ENCODE measurements at places on chromosomes 5 and 9. TPM values are rescaled to one million over a fixed set of nuclear protein-coding genes. Genes with fewer than 3 reads are reported as not detected.

The WDR31 gene
- 0.56 TPM for total RNA-seq

DNA sequence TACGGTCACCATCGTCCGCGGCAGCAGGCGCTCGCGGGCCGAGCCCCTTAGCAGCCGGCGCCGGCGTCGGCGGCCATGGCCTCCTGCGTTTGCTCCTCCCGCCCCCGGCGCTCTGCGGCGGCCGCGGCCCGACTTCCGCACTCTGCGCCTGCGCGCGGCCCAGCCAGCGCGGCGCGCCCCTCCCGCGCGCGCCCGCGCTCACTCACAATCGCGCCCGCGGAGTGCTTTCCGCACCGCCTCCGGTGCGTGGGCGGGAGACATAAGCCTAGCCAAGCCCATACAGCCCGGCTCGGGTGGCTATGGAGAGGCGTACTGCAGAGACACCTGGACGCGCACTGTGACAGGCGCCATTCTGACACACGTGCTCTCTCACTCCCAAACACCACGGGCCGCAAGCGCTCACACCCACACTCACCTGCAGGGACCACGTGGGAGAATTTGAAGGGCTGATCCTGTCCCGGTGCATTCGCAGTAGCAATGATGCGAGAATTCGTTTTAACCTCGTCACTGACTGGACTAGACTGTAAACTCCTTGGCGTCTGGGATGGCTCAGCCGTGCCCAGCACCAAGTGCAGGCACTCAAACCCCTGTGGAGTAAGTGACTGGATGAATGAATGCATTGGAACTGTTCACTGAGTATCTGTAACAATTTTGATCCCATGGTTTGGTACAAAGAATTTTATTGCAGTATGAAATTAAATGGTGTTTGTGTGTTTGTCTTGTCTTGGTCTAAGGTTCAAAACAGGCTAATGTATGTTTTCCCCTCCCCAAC, at the start of gene RNF145:
RNF145 (minus strand) TSS at position 116 of the 772 bp plus-strand sequence. CDS start 5,936 bp downstream, outside the sequence.
- DNase-seq, result peak; percentile 58

DNA sequence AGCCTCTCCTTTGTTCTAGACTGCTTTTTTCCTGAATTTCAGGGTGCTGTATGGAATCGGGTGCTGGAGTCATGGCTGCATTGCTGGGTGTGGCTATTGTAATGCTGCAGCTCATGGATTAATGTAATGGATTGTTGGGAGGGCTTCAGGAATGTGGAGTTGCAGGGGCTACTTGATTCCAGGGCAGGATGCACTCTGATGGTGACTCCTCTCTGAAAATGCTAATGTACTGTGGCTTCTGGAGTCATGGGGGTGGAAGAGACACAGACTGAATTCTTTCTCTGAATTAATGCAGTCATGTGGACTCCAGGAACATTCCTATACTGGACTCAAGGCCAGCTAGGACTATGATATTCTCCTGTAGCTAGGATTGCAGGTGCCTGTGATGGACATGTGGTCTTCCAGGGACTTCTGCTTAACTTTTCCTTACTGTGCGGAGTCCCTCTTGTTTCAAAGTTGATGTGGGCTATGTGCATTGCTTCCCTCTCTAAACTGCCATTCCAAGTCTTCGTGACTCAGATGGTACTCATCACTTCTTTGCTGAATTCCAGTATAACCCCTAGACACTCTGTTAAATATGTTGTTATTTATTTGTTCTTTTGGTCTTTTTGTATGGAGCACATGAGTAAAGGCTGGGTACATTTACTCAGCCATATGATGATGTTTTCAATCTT, 396.2 kb downstream of the KCTD16 start:
- no peak for DNase-seq

GRCh38 chr5:53091289-53091688, 18.3 kb downstream of the MOCS2 start:
- no peak for DNase-seq

The BNC2 gene
- not detected for total RNA-seq

DNA sequence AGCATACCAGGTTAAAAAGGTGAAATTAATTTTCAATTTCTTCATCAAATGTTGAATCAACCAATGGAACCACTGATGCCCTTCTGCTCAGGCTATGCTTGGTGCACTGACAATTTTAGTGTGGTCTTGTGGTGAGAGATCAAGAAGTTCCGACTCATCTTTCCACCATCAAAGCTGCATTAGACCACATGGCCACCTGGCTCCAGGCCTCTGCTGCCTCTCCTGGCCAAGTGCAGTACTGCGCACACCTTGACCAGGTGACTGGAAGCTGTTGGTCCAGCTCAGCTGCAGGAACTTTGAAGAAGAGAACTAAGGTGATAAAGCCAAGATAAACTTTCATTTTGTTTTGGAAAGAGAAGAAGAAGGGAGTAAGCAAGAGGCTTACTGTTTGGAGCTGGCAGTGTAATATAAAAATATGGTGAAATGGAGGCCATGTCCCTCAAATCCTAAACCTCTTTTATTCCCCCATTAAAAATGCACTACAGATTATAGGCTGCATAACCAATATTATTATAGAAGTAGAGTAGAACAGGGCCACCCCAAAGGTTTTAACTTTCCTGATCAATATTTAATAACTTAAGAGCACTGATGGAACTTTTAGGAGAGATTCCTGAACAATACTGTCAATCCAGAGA, 315.5 kb upstream of the C9orf72 start:
- peak; percentile 9 for DNase-seq

DNA sequence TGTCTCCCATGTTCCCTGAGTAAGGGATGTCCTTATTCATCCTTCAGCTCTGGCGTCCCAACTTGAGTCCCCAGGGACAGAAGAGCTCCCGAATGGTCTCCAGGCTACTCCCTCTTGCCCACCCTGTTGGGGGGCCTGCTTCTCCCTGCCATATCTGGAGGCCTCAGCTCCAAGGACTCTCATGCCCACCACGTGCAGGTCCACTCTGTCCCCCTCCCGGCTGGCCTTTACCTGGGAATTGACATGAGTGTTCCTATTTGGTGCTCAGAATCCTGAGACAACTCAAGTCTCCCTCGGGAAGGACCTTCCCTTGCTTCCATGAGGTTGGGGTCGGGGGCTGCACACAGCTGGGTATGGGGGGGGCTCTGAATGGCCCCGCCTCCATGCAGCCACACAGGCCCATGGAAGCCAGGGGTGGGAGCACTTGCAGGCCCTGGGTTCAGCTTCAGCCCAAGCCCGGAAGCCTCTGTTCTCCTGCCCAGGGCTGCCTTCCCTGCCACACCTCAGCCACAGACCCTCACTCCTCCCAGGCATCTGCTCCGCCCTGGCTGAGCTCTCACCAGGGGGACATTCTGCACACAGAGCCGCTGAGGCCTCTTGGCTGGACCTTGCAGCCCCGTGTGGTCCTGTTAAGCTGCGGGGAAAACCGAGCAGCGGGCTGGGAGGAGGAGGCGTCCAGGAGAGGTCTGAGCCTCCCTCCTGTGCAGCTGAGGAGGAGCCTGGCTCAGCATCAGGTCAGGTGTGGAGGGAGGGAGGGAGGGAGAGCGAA, 121.9 kb downstream of the PHF2 start:
- DNase-seq, result no peak
